ENCODE measurements at places on chromosomes 3 and 15.

DNA sequence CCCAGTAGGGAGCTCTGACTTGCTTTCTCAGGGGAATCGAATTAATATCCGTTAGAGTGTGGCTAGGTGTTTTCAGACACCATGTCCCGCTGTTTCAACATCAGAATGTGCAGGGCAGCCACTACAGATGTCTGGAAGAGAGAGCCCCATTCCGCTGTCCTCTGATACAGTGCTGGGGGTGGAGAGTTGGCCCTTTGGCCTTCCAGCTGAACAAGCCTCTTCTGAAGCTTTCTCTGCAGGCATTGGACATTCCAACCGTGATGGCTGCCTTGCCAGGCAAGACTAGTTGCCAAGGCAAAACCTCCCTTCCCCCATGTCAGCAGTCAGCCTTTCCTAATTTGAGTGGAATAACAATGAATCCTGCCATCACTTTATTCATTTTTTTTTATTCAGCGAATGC lies 1.5 kb downstream of the FAH start:
- no peak for DNase-seq

DNA sequence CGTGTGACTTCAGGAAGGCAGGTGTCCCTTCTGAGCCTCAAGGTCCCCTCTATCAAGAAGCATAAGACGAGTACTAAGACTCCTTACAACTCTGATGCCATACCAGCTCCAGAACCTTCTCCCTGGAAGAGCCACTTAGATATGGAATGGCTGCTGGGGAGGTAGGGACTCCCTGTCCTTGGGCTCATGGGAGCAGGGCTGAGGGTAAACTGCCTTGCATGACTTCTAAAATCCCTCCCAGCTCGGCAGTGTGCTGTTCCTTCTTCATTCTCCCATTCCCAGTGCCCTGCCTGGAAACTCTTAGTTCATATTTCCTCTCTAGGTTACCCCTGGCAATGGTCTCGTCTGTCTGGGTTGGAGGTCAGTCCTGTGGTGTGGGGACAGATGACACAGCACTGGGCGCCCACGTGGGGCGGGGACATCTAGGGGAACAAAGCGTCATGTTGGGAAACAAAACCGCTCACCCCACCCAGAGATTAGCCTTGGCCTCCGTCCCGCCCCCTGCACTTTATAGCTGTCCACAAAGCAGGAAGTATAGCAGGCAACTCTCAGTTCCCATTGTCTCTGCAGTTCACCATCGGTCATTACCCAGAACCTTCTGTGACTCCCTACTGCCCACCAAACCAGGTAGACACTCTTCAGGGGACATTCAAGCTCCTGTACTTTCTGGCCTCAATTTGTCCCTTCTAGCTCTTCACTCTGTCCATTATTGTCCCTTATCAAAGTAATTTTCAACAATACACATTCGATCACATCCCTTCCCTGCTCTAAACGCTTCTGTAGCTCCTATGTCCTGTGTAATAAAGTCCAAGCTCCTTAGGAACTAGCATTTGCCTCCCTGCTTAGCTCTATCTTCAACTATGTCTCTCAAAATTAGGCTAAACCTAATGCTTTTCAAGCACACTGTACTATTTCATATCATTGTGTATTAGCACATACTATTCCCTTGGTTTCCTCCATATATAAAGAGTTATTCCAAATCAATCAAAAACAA lies 73.8 kb downstream of the IQSEC1 start:
- DNase-seq: peak; percentile 86

- no peak for DNase-seq
These were observed 1.3 kb upstream of the TWF2 start for GRCh38 chr3:52240059-52240885.

GRCh38 chr15:67097930-67098740 lies 32.7 kb downstream of the SMAD3 start:
- DNase-seq: no peak

DNA sequence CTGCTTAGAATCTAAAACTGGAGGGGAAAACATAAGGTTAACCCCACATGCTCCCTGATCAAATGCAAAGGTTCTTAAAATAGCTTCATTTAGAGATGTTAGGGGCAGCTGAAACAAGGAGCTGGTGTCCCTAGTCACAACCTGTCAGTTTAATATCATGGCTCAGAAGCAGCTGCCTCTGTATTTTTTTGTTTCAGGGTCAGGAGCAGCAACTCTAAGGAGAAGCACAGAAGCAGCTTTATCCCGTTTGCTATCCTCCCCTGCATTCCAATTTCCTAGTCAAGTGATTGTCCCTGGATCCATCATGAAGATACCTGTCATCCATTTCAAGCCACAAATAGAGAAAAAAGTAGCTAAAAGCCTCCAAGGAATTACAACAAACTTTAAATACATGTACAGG lies 4.1 kb downstream of the FILIP1L start:
- DNase-seq: no peak

DNA sequence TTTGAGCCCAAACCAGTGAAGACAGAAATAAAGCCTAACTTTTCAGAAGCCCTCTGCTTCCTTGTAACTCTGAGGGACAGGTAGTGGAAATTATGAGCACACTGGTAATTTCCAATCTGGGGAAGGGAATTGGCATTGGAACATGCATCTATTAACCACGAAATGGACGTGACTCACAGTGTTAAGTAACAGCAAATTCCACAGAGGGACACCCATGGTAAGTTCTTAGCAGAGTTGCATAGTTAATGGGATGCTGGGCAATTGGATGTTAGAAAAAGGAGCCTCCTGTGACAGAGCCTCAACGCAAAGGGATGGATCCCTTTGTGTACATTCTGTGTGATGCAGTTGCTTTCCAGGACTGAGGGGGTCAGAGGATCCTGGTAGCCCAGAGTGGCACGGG lies 168.6 kb downstream of the SEMA6D start:
- no peak for DNase-seq

- no peak for DNase-seq
These were observed 195.2 kb upstream of the DPPA4 start for GRCh38 chr3:109532257-109533216.

- DNase-seq: no peak
These were observed 22.8 kb upstream of the RPL29 start for GRCh38 chr3:52018319-52019000.

GRCh38 chr3:127077068-127077467 lies 94.2 kb downstream of the PLXNA1 start:
- DNase-seq: no peak

DNA sequence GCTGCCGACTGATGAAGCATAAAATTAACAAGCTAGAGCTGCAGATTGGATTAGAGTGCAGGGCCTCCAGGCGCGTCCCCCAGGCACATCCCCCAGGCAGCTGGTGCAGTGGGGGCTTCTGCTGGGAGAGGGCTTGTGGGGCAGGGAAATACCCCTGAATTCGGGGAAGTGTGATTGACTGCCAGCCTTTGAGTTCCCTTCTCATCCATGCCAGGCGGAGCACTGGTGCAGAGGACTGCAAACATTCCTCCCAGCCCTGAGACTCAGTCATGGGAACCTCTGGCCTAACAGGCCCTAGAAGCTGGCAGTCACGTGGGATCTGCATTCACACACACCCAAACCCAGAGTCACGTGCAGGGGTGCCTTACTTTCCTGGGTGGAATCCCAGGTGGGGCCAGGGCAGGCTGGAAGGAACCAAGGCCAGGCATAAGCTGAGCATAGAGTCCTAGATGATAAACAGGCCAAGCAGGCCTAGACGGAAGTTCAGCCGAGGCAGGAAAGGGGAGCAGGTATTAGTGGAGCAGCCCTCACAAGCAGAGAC lies 46.2 kb upstream of the SEC22A start:
- no peak for DNase-seq

GRCh38 chr15:20352241-20353200 lies 189.1 kb downstream of the GOLGA6L6 start:
- DNase-seq: no peak

- DNase-seq: no peak
These were observed 92.8 kb upstream of the UBE2E1 start for GRCh38 chr3:23712656-23713559.

DNA sequence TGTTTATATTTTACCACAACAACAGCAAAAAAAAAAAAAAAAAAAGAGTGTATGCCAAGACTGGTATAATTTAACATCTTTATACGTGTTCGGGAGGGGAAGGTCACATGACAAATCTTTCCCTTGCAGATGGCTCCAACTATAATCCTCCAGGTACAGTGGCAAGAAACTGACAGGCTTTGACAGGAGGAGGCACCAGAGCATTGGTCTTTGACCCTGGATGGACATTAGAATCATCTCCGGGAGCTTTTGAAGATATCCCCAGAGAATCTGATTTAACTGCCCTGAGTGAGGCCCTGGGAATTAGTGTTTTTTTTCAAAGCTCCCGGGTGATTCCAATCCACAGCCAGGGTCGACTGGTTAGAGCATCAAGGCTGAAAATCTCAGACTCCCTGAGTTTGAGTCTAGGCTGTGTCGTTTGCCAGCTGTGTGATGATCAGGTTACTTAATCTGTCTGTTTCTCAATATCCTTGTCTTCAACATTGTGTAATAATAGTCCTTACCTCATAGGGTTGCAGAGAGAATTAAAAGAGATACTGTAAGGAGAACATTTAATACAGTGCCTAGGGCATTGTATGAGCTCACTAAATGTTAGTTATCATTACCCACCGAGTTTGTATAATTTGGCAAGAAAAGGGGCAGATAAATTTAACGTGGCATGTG lies 8.9 kb upstream of the SEMA5B start:
- DNase-seq: no peak

DNA sequence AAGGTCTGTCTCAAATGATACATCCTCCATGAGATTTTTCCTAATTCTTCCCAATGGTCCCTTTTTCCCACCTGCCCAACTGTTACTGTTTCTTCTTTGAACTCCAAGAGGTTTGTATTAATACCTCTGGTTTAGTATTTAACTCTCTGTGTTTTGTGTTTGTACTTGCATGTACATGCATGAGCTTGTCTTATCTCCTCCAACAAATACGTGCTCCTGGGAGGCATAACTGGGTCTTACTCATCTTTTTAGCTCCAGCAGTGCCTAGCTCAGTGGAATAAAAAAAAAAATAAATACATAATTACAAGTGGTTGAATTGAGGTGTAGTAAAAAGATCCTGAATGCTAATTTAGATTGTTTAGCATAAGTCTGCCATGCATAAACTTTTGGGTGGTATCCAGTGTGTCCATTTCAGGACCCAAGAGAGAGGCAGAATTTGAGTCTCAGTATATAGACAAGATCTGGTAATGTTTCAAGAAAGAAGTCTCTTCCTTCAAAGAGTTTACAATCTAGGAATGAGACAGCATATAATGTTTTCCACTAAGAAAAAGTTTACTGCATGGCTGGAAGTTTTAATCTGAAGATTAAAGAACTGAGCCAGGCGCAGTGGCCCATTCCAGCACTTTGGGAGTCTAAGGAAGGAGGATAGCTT lies 1.7 kb upstream of the LYSMD2 start:
- no peak for DNase-seq

GRCh38 chr3:100650651-100651619 lies 41.5 kb downstream of the ADGRG7 start:
- no peak for DNase-seq

GRCh38 chr15:63998489-63998888 lies 47.8 kb downstream of the DAPK2 start:
- no peak for DNase-seq

- no peak for DNase-seq
These were observed 75.5 kb downstream of the DAPK2 start for GRCh38 chr15:63970621-63971426.

DNA sequence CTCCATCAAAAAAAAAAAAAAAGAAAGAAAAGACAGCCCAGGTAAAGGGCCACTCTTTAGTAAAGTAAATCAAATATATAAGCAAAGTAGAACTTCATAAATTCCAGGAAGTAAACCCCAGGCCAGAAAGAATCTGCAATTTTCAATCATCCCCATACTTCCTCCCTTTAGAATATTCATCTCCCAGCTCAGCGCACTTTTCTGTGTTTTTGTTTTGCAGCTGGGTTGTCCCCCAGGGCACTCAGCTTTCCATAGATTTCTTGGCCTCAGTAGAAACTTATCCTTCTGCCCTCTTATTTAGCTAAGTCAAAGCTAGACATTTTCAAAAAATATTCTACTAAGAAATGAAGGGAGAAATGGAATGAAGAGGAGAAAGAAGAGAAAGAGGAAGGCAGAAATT lies 24.0 kb upstream of the SPRED1 start:
- DNase-seq: no peak

GRCh38 chr3:30770387-30770786 lies 124.1 kb downstream of the GADL1 start:
- DNase-seq: peak; percentile 8

- DNase-seq: no peak
These were observed 39.7 kb downstream of the SPATA12 start for GRCh38 chr3:57100046-57100695.

- DNase-seq: no peak
These were observed 5.0 kb downstream of the VGLL4 start for GRCh38 chr3:11638495-11639358.

DNA sequence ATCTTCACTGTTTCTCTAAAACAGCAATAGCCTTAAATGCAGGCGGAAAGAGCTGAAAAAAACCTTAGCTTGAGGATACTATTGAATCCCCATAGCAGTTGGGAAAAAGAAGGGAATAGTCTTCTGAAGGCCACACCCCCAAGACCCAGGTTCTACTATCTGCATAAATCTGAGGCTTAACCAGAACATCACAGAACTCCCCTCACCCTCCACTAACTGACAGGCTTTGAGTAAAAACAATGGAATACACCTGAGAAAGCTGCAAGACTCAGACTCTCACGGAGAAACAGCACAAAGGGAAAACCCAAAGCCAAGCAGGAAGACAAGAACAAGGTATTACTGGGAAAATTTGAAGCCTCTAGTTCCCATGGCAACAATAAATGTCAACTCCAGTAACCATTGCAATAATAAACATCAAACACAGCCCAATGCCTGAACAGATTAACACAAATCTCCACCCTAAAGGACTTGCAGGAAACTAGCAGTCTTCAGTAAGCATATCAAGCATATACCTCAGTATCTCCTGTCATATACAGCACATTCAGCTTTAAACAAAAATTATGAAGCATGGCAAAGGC lies 56.4 kb downstream of the TMCC1 start:
- no peak for DNase-seq

GRCh38 chr3:131283862-131284261 lies 97.7 kb upstream of the NUDT16 start:
- no peak for DNase-seq

- DNase-seq: no peak
These were observed 1141.4 kb downstream of the TBL1XR1 start for GRCh38 chr3:176055836-176056235.

GRCh38 chr15:38091078-38091645 lies 156.7 kb downstream of the TMCO5A start:
- DNase-seq: no peak

- DNase-seq: no peak
These were observed 1.8 kb downstream of the C3orf33 start for GRCh38 chr3:155804323-155804722.

- no peak for DNase-seq
These were observed 101.8 kb upstream of the ARL6 start for GRCh38 chr3:97662762-97663161.

GRCh38 chr3:114639171-114639570 lies 345.3 kb downstream of the TIGIT start:
- no peak for DNase-seq

DNA sequence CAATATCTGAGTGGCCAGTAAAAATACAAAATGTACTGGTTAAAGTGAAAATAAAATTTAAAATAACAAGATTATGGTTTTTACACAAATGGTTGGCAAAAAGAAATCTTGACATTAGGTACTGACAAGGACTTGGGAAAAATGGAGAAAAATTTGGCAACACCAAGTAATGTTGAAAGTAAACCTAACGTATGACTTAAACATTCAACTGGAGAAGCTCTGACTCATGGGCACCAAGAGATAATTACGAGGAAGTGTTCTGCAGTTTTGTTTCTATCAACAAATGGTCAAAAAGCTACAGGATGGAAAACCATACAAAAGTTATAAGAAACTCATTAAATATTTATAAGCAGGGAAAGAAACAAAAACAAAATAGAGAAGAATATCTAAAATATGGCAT lies 177.7 kb downstream of the ZNF385D start:
- DNase-seq: no peak

Measured in heart right ventricle (tissue), 16 donors.